ENCODE measurements at places on chromosomes 4 and X. TPM values are rescaled to one million over a fixed set of nuclear protein-coding genes. Genes with fewer than 3 reads are reported as not detected.

The SYTL4 gene
- total RNA-seq, result 0.39 TPM

- DNase-seq, result no peak
These were observed 440.1 kb downstream of the AFF2 start for GRCh38 chrX:148940411-148940996.

- no peak for DNase-seq
These were observed 546 bp downstream of the ZRSR2 start for GRCh38 chrX:15790769-15791290.

GRCh38 chrX:2819345-2820135 lies 9.2 kb upstream of the GYG2 start:
- DNase-seq, result no peak

DNA sequence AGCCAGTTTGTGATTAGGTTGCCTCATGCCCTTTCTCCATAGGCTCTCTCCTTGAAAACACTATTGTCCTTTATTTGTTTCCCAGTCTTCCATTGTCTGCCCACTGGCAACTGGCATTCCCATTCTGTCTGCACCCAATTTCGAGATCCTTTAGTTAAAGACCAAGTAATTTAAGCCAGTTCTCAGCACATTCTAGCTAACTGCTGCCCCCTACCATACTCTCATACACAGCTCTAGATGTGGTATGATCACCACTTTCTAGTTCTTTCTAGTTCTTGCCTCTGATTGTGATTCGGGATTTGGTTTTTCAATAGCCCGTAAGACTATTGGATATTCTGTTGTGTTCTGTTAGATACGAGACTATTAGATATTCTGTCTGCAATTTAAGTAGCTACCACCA lies 135.8 kb upstream of the TRPC5 start:
- DNase-seq, result peak; percentile 2

DNA sequence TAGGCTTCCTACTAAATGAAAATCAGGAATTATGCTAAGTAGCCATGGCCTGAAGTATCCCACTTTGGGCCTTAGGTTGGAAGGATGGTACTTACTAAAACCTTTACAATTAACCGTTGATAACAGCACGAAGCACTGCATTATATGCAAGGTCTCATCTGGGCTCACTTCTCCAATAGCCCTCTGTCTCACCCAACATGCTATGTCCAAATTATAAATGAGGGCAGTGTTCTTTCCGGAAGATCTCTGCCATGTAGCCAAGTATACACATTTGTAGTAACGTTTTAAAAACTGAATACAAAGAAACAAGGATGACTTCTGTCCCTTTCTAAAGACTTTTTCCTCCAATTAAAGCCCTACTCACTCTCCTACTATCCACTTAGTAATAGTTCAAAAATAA lies 51.6 kb downstream of the SCFD2 start:
- DNase-seq, result no peak

DNA sequence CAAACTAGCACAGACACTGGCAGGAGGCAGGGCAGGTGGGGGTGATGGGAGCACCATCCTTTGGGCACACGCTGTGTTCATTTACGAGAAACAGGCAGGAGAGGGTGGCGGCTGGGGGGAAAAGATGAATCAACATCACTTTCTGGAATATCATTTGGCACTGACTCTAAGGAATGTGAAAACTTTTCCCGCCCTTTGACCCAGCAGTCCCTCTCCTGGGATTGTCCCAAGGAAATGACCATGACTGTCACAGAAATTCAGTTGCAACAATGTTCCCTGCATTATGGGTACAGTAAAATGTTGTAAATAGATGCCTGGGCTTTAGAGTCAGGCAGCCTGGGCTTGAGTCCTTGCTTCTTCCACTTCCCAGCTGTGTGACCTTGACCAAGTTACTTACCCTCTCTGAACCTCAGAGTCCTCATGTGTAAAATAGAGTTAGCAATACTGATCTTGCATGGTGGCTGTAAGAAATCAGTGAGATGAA lies 58.6 kb downstream of the ABLIM2 start:
- no peak for DNase-seq

DNA sequence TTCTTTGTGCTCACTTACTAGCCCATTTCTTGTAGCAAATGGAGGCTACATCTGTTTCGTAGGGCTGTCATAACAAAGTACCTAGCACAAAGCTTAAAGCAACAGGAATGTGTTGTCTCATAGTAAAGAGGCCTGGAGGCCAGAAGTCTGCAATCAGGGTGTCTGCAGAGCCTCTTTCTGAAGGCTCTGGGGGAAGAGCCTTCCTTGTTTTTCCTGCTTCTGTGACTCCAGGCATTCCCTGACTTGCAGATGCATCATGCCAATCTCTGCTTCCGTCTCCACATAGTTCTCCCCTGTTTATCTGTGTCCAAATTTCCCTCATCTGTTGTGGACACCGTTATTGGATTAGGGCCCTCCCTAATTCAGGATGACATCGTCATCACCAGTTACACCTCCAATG lies 67.1 kb downstream of the SHROOM2 start:
- DNase-seq, result no peak

The USP17L22 gene
- not detected for total RNA-seq

DNA sequence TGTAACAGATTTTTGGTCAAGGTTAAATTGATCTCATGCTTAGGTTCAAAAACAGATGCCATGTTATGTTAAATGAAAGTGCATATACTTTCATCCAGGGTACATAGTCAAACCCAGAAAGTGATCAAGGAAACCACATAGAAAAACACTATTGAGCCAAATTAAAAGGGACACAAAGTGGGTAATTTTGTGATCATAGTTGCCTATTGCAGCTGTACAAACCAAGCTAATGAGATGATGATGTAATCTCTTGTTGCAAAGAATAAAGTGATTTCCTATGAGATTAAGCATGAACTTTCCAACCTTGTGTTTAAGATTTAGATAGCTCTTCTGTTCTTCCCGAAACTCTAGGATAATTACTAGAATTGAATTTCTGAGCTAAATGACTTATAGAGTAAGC lies 20.2 kb upstream of the LIMCH1 start:
- no peak for DNase-seq

The TEC gene
- total RNA-seq, result 0.22 TPM

DNA sequence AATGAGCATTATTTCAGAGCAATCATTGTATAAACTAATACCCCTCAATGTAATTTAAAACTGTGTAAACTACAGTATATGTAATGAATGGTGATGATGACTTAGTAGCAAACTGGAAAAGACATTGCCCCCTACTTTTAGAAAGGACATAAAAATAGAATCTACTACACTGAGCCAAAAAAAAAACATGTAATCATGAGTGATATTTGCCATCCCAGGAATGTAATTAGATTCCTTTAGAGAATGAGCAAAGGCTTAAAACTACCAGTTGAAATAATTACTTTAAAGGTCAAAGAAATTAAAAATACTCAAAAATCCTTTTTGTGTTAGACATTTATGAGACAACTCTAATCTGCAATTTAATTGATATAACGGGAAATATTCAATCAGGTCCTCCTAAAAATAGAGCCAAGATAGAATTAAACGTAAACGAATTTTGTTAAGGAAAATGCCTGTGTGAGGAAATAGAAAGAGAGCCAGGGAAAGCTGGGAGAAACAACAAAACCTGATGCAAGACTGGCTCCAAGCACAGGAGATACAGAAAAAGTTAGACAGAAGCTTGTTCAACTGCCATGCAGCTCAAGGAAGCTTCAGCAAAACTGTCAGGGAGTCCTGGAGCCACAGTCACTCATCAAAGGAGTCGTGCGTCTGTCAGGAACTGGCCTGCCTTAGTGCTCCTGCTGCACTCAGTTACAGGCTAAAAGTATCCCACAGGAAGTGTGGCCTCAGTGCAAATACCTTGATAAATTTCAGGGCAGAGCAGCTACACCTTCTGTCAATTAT lies 655.7 kb upstream of the INTU start:
- peak; percentile 40 for DNase-seq

GRCh38 chr4:88522702-88523324 lies 763 bp downstream of the PYURF start:
- DNase-seq, result peak; percentile 53

GRCh38 chr4:164318350-164318749 lies 435.6 kb upstream of the SMIM31 start:
- DNase-seq, result no peak

DNA sequence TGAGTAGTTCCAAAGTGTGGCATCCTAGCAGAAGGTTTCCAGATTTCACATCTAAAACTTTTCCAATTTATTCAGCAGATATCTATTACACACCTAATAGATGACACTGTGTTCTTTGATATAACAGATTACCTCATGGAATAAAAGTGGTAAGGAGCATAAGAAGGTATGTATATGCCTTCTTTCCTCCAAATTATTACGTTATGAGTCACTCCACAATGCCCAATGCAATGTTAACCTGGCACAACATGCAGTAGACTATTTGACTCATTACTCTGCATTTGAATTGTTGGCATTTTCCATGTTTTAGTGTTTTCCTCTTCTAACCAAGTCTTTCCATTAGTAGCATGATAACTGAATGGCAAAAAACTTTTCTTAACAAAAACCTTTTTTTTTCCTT lies 383.6 kb downstream of the ADGRL3 start:
- DNase-seq, result no peak

The GPR101 gene
- not detected for total RNA-seq

The PIGA gene
- 17.2 TPM for total RNA-seq

GRCh38 chr4:110610620-110610939 lies 12.3 kb downstream of the PITX2 start:
- no peak for DNase-seq

The PPP4R3C gene
- total RNA-seq, result not detected

DNA sequence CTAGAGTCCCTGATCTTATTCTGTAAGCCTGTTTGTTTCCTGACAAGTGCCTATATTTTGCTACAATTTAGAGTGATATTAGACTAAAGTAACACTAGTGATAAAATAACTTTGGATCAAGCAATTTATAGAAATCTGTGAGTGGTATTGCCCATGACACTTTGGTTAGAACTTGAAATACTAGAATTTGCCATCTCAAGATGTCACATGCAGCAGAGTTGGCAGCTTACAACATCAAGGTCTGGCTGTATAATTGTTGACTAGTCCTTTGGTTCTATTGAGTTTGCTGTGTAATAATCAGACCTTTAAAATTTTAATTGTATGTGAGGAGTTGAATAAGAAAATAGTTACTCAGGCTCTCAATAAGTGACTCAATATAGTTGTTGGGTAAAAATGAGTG lies 167.1 kb downstream of the RAPGEF2 start:
- no peak for DNase-seq

The VCX3B gene
- total RNA-seq, result not detected

GRCh38 chr4:177957596-177958360 lies 515.5 kb upstream of the AGA start:
- DNase-seq, result no peak

GRCh38 chr4:146590801-146591200 lies 47.9 kb upstream of the POU4F2 start:
- DNase-seq, result no peak

- DNase-seq, result no peak
These were observed 35.4 kb downstream of the SEL1L3 start for GRCh38 chr4:25827373-25827772.

The PLS3 gene
- total RNA-seq, result 138 TPM

DNA sequence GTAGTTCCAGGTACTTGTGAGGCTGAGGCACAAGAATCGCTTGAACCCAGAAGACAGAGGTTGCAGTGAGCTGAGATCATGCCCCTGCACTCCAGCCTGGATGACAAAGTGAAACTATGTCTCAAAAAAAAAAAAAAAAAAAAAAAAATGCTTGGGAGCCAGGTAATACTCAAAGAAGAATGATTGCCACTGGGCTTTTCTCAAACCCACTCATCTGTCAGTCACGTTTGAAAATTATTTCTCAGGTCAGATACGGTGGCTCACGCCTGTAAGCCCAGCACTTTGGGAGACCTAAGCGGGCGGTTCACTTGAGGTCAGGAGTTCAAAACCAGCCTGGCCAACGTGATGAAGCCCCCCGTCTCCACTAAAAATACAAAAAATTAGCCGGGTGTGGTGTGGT lies 155.7 kb downstream of the RELL1 start:
- DNase-seq, result no peak

GRCh38 chr4:99159699-99160098 lies 15.6 kb upstream of the ADH4 start:
- DNase-seq, result no peak

GRCh38 chr4:986428-986878 lies 391 bp upstream of the IDUA start:
- no peak for DNase-seq

GRCh38 chrX:56811599-56811998 lies 82.6 kb downstream of the NBDY start:
- no peak for DNase-seq

GRCh38 chr4:173448103-173448502 lies 49.2 kb upstream of the SCRG1 start:
- no peak for DNase-seq

The TBC1D19 gene
- 30.7 TPM for total RNA-seq

DNA sequence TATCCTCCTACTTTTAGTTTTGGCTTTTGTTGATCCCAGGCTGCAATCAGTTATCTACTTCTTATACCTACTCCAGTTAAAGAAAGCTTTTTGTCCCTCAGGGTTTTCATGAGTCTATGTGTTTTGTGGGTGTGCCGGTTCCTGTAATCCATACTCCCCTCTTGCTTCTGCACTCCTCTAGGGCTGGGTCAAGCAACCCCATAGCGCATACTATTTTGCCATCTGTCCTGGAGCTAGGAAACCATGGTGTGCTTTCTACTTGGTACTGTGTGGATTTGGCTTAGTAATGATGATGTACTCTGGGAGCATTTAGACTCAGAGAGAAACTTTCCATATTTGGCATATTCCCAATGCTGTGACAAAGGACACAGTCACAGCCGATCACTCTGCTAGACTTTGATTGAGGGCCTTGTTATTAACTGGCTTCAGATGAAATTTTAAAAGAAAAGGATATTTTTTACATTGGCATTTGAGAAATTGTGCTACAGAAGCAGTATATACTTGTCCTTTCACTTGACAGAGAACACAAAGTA lies 86.1 kb upstream of the GRXCR1 start:
- no peak for DNase-seq
